IPS DF 6.9 (cell line): ENCODE measurements at places on chromosomes 12 and 14.

GRCh38 chr14:64766430-64767151, 62.4 kb downstream of the PLEKHG3 start:
- DNase-seq: no peak

DNA sequence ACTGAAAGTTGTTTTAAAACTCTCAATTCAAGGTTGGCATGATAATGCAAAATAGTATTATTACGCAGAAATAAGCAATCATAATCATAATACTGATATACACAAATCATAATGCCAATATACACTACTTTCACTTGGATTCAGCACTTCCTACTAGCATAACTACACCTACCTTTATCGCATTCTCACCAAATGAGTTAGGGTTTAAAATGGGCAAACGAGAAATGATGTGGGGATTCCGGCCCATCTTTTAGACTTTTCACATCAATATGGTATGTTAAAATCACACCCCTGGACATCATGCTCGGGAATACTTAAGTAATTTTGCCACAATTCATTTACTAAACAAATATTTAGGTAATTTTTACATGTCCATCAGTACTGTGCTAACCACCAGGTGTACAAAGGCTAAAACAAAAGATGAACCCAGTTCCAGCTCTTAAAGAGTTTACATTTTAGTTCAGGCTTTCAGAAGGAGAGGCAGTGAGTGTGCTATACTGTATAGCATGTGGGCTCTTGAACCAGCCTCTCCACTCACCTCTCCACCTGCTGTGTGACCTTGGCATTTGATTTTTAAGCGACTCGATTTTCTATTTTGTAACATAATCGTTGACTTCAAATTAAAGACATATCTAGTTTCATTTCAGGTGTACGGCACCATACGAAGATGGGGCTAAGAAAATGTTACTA, 1.1 kb upstream of the USP15 start:
- DNase-seq: no peak

DNA sequence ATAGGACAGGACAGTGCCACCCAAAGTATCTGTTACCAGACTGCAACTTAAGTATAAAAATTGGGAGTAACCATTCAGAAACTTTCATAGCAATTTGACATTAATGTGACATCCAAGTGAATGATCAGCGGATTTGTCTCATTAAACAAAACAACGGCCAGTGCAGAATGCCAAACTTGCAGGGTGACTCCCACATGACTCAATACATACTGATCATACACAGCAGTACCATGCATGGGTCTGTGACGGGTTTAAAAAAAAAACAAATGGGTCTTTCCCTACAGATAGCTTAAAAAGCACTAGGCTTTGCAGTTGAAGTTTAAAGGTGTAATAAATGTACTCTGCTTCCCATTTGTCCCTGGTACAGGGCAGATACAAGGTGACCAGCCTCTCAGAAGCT, 116.6 kb downstream of the SLC35F4 start:
- no peak for DNase-seq

DNA sequence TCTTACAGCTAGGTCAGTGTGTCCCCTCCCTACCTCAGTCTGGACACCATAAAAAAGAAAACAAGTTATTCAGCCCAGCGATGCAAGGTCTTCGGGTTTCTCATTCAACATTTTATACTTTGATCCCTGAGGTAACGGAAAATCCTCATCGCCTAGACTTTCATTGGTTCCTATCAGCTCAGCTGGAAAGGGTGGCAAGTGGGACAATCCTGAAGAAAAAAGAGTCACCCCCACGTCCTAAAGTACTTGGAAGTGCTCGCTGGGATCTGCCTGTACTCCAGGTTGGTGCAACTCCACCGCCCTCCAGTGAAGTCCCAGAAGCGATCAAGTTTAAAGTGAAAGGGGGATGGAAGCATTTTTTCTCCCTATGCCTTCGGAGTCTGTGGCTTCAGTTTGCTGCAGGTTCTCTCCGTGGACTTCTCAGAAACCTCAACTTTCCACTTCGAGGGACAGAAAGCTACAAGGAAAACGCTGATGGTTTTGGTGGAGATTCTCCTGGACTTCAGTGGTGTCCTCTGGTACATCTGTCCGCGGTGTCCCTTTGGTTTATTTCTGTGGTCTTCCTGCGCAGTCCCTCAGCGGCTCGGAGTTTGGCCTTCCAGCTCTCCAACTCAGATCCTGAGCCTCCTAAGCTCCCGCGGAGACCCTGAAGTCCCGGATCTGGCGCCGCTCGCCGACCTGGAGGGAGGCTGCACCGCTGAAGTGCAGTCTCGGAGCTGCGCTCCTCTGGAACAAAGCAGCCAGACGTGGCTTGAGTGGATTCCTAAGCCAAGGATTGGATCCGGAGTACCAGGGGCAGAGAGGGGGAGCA, 1.8 kb upstream of the LRFN5 start:
- no peak for DNase-seq

DNA sequence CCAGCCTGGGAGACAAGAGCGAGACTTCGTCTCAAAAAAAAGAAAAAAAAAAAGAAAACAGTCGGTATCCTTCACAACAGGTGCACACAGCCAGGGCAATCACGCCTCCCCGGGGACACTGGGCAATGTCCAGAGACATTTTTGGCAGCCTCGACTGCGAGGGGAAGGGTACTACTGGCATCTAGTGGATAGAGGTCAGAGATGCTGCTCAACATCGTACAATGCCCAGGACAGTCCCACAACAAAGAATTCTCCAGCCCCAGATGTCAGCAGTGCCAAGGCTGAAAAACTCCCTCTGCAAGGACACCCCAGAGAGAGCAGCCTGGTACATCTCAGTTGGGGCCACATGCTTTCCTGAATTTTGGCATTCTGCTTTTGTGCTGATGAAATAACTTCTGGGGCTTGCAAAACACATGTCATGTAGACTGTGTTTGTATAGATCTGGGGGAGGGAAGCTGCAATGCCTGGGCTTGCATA, 21.5 kb downstream of the ALDH2 start:
- DNase-seq: no peak

DNA sequence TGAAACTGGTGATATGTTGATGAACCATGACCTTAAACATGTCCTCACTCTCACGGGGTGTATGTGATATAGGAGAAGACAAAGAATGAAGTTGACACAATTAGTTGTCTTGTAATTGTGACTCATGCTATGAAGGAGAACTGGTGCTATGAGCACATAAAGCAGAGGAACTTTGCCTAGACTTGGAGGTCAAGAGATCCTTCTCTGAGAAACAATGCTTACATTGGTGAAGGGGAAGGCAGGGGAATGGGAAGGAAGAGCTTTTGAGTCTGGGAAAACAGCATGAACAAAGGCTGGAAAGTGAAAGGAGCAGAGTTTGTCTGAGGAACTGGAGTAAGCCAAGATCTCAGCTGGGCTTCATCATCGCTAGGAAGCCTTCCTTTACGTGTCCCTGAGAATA, 83.2 kb downstream of the MYRFL start:
- DNase-seq: no peak

DNA sequence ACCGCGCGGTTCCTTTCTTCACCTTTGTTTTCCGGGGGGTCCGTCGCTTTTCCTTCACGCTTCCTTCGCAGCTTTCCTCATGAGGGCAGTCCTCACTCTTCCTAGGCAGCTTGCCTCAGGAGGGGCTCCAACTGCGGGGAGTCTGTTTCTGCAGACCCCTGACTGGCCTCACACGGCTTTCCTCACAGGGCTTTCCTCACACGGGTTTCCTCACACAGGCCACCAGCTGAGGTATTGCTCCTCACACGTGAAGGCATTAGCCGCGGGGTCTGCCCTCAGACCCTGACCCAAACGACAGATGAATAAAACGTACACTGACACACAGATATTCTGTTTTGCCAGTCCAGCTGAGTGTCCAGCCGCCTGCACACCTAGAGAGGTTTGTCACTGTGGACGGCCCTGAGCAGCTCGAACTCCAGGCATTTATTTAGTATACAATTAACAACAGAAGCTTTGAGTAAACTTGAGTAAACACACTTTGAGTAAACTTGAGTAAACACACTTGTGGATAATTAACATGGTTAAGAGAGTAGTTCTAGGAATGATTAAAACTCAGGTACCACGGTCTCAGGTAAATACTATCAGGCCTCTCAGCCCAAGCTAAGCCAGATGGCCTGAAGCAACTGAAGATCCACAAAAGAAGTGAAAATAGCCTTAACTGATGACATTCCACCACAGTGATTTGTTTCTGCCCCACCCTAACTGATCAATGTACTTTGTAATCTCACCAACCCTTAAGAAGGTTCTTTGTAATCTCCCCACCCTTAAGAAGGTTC, 16.1 kb upstream of the LYZ start:
- no peak for DNase-seq

- DNase-seq: no peak
These were observed 14.4 kb downstream of the PCNX1 start for GRCh38 chr14:70921669-70922068.

DNA sequence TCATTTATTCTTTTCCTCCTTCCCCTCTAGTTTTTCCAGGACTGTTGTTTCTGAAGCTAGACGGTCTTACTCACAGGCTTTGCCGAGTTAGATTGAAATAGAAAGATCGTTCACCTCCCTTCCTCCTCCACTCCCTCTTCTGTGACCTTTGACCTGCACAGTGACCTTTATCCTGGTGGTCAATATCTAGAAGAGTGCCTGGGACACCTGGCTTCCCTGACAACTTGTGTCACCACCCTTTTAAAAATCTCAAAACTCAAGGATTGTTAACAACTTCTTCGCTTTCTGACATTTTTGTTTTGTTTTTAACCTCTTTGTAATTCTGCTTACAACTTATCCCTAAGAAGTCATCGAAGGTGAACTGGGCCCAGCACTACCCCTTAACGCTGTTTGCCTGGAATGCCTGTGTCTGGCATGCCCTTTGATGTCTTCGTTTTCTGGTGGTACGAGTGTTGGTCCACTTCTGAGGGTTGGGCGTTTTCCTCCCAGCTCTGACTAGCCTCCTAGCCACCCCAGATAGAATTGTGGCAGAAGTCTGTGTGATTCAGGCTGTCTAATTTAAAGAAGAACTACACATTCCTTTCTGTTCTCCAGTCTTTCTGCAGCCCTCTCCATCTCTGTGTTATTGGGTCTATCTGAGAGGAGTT, 2.8 kb upstream of the KRT75 start:
- no peak for DNase-seq

DNA sequence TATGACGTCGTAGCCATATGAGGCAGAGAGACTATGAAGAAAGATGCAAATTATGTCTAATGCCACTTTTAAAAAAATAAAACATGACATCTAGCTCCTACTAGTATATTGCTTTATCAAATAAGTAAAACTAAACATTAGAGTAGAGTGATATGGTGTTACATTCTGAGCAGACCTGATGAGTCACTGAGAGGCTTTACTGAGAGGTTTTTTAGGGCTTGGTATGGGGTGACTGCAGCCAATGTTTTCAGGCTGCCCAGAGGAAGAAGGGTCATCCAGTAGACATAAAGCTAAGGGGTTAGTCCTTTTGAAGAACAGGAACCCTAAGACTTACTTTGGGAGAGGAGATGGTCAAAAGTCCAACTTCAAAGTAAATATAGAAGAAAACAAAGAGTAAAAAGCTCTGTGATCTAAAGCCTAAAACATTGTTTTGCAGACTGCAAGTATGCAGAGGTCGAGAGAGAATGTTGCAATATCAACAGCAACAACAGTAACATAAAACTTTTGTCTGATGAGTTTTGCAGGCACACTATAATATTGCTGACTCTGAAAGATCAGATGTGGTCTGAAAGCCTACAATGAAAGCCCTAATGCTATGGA, 774.7 kb downstream of the TMTC2 start:
- DNase-seq: no peak

DNA sequence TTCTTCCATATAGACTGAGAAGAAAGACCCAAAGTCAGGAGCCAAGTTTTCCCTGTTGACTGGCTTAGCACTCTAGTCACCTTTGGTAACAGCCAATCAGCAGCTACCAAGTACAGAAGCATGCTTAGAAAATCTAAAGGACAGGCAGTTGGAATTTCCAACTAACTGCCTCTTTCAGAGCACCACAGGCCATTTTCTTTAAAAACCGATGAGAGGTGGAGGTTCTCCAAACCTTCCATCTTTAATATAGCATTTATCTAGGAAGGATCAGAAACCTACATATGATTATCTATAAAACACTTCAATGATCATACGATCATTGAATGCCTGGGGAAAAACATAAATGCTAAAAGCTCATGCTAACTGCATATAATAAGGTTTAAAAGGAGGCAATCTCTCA, at the start of gene CATSPERB:
Gene CATSPERB, minus strand, starts transcription at position 101 of the 400 bp plus-strand sequence. CDS start 2,607 bp downstream, outside the sequence.
- DNase-seq: no peak

DNA sequence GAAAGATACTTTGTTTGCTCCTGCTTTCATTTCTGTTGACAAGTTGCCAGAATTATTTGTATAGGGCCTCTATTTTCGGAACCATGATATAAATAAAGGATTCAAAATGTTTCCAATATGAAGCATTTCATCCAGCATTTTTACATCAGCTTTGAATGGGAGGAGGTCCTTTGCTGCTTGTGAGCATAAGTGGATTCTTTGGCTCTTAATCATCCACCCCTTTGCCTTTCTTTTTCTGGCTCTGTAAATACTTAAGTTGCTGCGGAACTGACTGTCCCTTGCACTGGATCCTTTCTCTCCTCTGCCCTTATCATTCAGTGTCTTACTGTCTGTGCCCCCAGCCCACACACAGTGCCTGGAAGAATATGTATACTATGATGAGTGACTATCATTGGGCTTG, 357.3 kb upstream of the RGS6 start:
- DNase-seq: no peak

- DNase-seq: no peak
These were observed 1104.0 kb downstream of the SLC6A15 start for GRCh38 chr12:83808591-83808990.

- no peak for DNase-seq
These were observed 6.5 kb upstream of the ATG101 start for GRCh38 chr12:52063082-52063924.
